ENCODE measurements at places on chromosomes 1 and 21.

DNA sequence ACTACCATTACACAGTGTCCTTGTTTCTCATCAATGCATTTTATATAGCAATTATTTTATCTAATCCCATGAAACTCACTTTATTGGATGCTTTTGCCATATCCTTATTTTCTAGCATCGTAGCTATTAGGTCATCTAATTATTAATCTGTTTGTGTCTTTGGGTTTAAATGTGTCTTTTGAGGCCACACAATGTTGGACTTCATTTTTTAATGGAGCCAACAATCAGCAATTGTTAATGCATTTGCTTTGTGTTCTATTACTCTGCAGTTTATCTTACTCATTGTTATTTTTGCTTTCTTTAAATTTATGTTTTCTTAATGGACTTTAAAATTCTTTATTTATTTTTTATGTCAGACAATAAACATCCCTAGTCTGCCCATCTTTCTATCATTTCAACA lies 1.8 kb upstream of the HSD11B1 start:
- DNase-seq: no peak

GRCh38 chr1:32797456-32797855 lies 19.7 kb downstream of the YARS1 start:
- no peak for DNase-seq

DNA sequence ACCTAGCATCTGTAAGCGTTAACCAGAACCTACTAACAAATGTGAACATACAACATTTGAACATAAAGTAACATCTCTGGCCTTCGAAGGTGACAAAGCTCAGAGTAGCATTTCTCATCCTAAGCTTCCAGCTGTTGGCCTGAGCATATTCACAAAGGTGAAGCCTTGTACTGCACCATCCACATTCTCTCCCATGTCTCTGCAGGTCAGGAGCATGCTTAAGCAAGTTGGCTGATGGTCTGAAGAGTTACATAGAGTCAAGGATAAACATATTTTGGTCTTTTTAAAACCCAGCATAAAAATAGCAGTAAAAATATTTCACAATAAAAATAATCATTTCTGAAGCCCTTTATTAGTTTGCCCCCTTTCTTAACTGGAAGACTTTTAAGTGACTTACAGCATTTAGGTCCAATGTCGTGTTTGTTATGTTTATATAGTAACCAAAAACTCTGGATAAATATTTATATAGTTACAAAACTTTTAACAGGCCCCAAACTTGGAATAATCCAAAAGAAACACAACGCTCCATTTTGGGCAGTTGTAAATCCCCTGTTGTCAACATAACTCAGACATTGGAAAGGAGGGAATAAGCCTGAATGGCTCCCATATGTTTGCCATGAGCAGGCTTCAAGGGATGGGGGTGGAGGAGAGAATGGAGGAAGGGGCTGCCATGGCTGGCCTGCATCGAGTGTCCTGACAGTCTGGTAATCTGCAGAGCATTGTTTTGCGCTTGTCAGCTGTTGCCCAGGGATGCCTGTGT lies 42.8 kb upstream of the ENAH start:
- DNase-seq: no peak

GRCh38 chr1:9249534-9250410 lies 15.2 kb downstream of the H6PD start:
- DNase-seq: peak; percentile 69

GRCh38 chr1:154813300-154813816 lies 56.7 kb downstream of the KCNN3 start:
- no peak for DNase-seq

- no peak for DNase-seq
Observed at GRCh38 chr1:115423776-115424175, 85.7 kb upstream of the NGF start.

- no peak for DNase-seq
Observed at GRCh38 chr1:76627901-76628300, 239.4 kb upstream of the ST6GALNAC5 start.

DNA sequence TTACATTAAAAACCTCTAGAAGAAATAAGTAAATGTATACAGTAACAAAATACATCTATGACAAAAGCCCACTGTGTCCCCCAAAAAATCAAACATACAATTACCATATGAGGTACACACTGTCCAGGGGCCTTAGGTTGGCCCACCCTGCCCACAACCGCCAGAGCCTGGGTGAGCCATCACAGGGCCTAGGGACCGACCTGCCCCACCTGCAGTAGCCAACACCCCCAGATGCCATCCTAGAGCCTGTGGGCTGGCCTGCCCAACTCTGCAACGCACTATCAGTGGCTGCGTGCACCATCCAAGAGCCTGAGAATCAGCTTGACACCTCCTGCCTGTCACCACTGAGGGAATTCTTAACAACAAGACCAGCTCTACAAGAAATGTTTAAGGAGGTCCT lies 39.0 kb downstream of the FAF1 start:
- no peak for DNase-seq

- peak; percentile 91 for DNase-seq
Observed at GRCh38 chr1:212683357-212683722, 16.3 kb downstream of the BATF3 start.

DNA sequence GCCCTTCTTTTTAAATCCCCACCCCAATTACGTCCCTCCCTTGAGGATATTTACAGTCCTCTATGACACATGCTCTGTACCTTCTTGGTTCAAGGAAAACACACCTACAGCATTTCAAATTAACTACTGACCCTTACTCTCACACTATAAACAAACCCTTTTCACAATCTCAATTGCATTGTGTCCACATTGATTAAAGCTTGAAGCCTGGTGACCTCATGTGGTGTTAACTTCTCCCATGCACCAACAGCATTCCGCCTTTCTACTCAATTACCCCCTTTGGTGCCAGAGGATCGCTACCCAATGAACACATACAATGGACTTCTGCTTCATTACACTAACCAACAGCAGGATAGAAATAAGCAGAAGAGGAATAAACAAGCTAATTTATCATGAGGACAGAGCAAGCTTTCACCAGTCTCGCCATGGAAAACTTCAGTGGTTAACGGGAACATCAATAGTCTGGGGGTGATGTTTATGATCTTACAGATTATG lies 15.2 kb downstream of the WLS start:
- no peak for DNase-seq

- no peak for DNase-seq
Observed at GRCh38 chr1:205998457-205999241, 4.5 kb downstream of the RAB7B start.

- DNase-seq: no peak
Observed at GRCh38 chr1:200021577-200022238, 5.8 kb upstream of the NR5A2 start.

GRCh38 chr1:154992721-154993571 lies 440 bp upstream of the LENEP start:
- DNase-seq: no peak

GRCh38 chr1:178354816-178355215 lies 141.9 kb downstream of the CLEC20A start:
- DNase-seq: no peak

- no peak for DNase-seq
Observed at GRCh38 chr1:194298007-194298598, 1111.7 kb upstream of the B3GALT2 start.

DNA sequence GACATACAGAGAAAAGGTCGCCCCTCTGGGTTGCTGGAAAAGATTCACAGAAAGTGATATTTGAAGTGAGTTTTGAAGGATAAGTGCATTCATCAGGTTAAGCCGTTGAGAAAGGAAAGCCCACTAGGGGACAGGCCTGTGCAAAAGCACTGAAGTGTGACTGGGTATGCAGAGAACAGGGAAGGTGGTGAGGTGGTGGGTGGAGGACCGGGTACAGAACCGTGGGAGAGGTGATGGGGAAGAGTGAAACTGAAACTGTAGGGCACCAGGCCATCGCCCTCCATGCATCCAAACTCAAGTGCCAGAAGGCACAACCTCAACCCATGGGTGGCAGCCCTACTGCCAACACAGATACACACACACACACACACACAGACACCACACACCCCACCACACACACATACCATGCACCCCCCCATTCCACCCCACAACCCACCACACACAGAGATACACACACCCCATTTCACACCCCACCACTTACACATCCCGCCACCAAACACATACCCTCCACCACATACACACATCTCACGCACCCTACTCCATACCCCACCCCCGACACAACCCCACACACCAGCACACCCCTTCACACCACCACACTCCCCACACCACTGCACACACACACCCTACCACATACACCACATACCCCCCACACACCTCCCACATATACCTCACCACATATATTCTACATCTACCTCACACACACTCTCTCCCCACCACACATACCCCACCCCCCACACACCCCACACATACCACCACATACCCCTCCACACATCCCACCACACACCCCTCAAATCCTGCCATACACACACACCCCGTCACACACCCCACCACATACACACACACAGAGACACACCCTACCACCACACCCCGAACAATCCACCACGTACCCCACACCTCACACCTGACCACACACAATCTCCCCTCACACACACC lies 59.0 kb downstream of the TSEN15 start:
- DNase-seq: peak; percentile 14

GRCh38 chr1:80047791-80048190 lies 1041.3 kb upstream of the ADGRL4 start:
- DNase-seq: no peak

- DNase-seq: no peak
Observed at GRCh38 chr1:208160259-208160819, 83.8 kb downstream of the PLXNA2 start.

DNA sequence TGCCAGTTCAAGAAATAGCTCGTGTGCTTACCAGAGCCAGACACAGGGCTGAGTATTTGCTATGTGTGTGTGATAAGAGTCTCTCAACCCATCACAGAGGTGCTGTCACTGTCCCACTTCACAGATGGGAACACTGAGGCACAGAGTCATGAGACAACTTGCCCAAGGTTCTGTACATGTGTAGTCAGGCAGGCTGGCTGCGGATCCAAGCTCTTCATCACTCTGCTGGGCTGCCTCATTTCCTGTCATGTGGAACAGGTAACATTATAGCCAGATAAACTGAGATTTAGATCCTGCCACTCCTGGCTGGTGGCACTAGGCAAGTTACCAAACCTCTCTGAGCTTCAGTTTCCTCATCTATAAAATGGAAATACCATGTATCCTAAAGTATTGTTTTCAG lies 77.8 kb downstream of the ITPKB start:
- no peak for DNase-seq

GRCh38 chr1:238223076-238223640 lies 332.4 kb upstream of the ZP4 start:
- no peak for DNase-seq

DNA sequence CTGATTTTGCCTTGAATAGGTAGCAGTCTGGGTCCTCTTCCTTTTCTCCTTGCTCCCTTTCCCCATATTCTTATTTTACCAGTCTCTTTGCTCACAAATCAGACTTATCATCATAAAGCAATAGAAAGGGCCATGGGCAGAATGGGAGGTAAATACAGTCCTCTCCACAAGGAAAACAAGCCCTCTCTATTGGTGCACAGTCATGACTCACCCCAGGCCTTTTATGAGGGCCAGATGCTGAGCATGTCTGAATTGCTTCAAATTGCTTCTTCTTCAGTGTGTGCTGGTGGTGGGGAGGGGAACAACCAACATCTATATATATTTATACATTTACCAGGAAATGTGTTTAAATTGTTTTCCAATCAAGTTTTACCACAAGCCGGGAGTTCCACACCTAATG lies 75.2 kb downstream of the GFI1 start:
- peak; percentile 85 for DNase-seq

- peak; percentile 1 for DNase-seq
Observed at GRCh38 chr21:16713331-16714117, 799.3 kb upstream of the CXADR start.

GRCh38 chr1:171935086-171935485 lies 93.8 kb downstream of the DNM3 start:
- DNase-seq: no peak

DNA sequence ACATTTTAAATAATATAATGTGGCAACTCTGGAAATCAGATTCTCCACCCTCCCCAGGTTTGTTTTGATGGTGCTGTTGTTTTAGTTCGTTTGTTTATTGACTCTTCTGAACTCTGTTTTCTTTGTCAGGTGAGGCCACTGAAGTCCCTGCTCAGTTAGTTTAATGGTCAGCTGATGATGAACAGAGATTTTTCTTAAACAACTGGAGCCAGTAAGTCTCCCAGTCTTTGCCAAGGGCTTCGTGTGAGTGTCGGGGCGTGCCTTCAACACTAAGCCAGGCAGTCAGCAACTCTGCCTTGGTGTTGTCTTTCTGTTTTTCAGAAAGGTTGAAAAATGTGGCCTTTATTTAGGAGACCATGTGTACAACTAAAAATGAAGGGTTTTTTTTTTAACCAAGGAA lies 58.9 kb downstream of the TEX35 start:
- no peak for DNase-seq

DNA sequence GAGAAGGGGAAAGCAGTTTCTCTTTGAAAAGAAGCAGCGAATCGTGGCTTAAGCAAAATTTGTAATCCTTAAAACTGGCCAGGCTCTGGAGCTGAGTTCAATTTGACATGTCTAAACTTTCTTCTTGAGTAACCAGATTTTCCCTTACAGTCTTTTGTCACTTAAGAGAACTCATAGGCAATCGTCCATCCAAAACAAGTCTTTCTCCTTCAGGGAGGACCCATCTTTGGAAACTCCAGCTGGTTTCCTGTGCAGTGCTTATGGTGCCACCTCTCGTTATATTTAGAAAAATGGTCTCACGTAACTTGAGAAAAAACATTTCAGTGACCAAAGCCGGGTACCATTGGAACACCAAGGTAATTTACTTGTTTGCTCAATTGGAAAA lies 1.8 kb upstream of the PTTG1IP start:
- peak; percentile 74 for DNase-seq

DNA sequence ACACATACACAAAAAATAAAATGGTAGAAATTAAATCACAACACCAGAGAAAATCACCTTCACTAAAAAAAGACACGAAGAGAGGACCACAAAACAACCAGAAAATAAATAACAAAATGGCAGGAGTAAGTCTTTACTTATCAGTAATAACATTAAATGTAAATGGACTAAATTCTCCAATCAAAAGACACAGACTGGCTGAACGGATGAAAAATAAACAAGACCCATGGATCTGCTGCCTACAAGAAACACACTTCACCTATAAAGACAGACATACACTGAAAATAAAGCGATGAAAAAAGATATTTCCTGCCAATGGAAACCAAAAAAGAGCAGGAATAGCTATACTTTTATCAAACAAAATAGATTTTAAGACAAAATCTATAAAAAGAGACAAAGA lies 73.6 kb downstream of the ZZZ3 start:
- DNase-seq: no peak
